ENCODE measurements at places on chromosomes 4 and X.
A peak's percentile ranks its signal among the peaks of the same experiment; 100 is the strongest.

- DNase-seq, result no peak
These were observed 117.1 kb downstream of the UNC5C start for GRCh38 chr4:95431678-95432077.

DNA sequence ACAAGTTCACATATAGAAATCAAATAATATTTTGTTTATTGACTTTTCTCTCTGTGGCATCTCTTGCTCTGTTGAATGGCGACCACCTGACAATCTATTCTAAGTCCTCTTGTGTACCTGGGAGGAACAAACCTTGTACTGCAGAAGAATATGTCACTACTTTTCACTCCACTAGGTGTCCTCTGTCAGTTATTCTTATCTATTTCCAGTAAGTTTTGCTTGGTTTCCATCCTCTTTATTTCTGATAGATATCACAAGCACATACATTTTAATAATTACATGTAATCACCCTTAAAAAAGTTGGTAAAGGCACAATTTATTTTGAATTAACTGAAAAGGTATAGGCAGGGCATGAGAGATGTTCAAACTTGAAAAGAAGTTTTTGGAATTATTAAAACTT, 238.4 kb downstream of the SNCA start:
- DNase-seq, result no peak

- no peak for DNase-seq
These were observed 669 bp downstream of the TMEM150C start for GRCh38 chr4:82560853-82561785.

- DNase-seq, result no peak
These were observed 285.9 kb downstream of the KCTD8 start for GRCh38 chr4:44162538-44163270.

DNA sequence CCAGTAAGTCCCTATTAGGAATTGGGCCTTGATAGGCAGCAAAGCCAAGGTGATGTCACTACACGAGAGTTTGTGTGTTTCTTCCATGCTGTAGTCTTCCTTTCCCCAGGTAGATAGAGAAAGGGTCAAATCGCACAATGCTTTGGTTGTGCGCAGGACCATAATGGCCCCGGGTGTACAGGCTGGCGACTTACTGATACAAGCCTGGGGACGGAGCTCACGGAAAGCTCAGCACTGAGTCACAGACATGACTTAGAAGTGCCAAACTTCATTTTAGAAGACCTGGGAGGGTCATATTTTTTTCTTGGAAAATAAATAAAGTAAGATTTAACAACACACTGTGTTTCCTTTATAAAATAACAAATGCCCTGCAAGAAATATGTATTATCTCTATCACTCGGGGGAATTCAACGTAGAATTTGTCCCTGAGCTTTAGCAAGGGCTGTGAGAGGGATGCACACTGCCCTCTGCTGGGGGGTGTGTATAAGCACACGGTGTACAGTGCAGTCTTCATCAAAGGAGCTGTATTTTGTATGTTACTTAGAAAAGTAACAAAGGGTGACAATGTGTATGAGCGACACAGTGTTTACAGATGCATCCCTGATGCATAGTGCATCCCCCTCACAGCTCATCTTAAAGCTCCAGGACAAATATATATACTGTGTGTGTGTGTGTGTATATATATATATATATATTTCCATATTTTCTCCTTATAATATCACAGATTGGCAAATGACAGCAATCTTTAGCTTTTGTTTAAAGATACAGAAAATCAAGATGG, 254.5 kb upstream of the VEGFC start:
- DNase-seq, result peak; percentile 4

GRCh38 chrX:55488593-55489313, 895 bp downstream of the USP51 start:
- DNase-seq, result peak; percentile 61

GRCh38 chrX:123993326-123993725, 31.8 kb downstream of the STAG2 start:
- DNase-seq, result no peak

DNA sequence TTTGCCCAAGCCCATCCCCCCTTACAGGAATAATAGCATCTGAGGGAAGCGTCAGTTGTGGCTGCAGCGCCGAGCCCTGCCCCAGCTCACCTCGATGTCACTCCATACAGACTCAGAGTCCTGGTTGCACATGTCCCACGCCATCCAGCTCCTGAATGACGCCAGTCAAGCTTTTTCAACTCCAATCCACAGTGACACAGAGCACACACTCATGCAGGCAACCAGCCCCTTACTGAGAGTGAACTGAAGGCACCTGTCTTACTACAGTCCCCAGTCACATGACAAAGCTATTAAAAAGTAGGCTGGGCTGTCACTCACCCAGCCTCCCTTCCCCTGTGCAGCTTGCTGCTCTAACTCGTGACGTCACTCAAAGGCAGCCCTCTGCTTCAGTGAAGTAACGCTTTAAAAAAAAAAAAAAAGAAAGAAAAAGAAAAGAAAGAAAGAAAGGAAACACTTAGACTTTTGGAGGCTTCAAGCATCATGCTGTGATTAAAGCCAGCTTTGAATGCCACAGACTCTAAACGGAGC, at the start of gene PPARGC1A:
TSS of gene PPARGC1A (minus strand) at position 234 of the 528 bp plus-strand sequence. CDS start at position 144, 90 bp downstream.
- DNase-seq, result no peak

- peak; percentile 34 for DNase-seq
These were observed 29.3 kb upstream of the BOD1L1 start for GRCh38 chr4:13656569-13657405.

- DNase-seq, result no peak
These were observed 348.7 kb upstream of the HAND2 start for GRCh38 chr4:173878701-173879100.

- no peak for DNase-seq
These were observed 10.5 kb downstream of the SORBS2 start for GRCh38 chr4:185801471-185801870.
